ENCODE measurements at places on chromosomes 3 and 15. TPM values are rescaled to one million over a fixed set of nuclear protein-coding genes. Genes with fewer than 3 reads are reported as not detected.
A peak's percentile ranks its signal among the peaks of the same experiment; 100 is the strongest.

PCBP4 gene
- 29.4 TPM for total RNA-seq

PARP15 gene
- total RNA-seq = not detected

NXPE3 gene
- total RNA-seq = 5.6 TPM

ERICH6 gene
- total RNA-seq = not detected

CEP19 gene
- total RNA-seq = 3.7 TPM

ADAMTS7 gene
- total RNA-seq = 14.3 TPM

SLC28A2 gene
- total RNA-seq = not detected

IL12A gene
- total RNA-seq = 1.1 TPM

DNA sequence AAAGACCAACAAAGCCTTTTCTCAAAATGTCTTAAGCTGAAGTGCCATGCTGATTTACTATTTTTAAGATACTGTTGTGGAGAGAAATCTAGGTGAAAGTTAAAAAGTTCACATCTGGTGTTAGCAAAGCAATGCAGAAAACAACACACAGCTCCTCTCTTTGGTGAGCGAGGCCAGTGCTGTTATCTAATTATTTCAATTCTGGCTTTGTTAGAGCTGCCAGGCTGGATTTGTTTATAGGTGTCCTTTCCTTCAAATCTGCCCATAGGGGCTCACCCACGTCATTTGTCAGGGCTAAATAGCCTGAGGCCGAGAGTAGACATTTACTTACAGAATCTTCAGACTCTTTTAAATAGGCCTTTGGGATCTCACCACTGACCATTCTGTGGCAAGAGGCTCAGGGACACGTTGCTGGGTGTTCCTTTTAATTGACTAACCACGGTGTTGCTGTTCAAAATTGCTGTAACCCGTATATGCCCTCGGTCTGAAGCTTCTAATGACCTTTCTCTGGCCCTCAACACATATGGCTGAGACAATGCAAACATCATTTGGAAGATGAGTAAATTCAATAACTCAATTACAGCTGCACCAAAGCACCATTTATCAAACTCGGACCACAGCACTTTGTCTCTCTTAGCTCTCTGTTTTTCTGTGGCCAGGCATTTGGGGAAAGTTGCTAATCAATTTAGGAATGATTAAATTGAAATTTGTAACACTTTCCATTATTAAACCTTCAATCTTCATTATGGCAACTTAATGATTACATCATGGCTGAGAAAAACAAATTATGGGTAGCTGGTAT is 152.6 kb downstream of the PDZRN3 start:
- DNase-seq = no peak

- DNase-seq = no peak
Measured at GRCh38 chr3:172856795-172857742, 106.5 kb downstream of the ECT2 start.

DNA sequence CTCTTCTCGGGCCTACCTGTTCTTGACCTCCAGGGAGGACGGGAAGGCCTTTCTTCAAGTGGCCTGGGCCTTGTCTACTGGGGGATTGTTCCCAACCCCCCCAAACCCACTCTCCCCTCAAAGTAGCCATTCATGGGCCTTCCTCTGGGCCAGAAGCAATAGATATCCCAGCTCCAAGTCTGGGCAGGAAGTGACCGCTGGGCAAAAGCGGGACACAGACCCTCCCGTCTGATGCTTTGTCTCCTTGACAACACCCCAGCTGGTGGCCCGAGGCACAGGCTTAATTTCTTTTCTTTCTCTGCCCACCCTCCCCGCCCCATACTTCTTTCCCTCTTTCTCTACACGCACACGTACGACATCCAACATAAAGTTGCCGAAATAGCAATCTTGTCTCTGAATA is 41.4 kb upstream of the FEZF2 start:
- DNase-seq = peak; percentile 37

GRCh38 chr3:60610441-60611112 is 640.7 kb downstream of the FHIT start:
- no peak for DNase-seq

- DNase-seq = peak; percentile 97
Measured at GRCh38 chr3:194296454-194297263, 54.5 kb downstream of the CPN2 start.

DNA sequence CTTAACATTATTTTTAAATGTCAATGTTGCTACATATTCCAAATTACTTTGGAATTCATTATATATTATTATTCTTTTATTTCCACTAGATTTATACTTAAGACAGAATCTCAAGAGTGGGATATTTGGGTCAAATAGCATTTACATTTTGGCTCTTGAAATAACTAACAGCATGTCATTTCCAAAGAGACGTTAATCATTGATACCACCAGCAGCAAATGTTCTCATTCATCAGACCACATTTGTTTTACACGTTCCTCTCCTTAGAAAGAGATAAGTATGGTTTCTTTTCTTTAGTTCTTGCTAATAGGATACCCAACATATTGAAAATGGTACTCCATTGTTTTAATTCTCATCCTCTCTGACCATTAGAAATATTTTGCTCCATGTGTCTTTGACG is 229.8 kb downstream of the LPP start:
- DNase-seq = no peak

- DNase-seq = no peak
Measured at GRCh38 chr3:82132210-82133069, 371.0 kb upstream of the GBE1 start.

GRCh38 chr15:43488790-43489189 is 4.2 kb downstream of the TP53BP1 start:
- no peak for DNase-seq

GRCh38 chr3:107035176-107035575 is 342.1 kb upstream of the CCDC54 start:
- no peak for DNase-seq

DNA sequence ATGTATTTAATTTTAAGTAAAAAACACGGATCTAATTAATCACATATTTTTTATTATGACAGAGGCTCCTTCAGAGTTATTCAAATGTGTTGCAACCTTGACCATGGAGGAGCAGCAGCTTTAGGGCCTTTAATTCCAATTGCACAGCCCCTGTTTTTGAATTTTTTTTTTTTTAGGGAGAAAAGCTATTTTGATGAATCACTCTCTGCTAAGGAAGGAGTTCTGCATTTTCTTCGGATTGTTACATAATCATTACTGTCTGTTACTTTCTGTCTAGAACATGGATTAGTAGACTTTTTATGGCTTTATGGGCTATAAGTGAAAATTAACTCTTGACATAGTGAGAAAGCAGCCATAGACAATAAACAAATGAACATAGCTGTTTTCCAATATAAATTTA is 90.8 kb downstream of the MCTP2 start:
- no peak for DNase-seq

DNA sequence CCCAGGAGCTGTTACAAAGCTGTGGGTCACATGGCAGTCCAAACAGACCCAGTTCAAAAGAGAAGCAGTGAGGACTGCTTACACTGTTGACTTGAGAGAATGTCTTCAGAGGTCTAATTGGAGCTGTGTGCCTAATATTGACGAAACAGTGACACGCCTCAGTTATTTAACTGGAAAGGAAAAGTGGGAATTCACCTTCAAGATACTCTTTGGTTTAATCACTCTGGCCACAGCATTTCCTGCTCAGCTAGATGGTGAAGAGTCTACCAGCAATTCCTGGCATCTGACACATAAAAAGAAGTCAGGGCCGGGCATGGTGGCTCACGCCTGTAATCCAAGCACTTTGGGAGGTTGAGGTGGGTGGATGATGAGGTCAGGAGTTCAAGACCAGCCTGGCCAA is 326.4 kb downstream of the SV2B start:
- DNase-seq = no peak

- DNase-seq = peak; percentile 7
Measured at GRCh38 chr3:107241217-107241616, 136.0 kb upstream of the CCDC54 start.

GRCh38 chr3:24522146-24522579 is 27.5 kb upstream of the THRB start:
- peak; percentile 45 for DNase-seq

DNA sequence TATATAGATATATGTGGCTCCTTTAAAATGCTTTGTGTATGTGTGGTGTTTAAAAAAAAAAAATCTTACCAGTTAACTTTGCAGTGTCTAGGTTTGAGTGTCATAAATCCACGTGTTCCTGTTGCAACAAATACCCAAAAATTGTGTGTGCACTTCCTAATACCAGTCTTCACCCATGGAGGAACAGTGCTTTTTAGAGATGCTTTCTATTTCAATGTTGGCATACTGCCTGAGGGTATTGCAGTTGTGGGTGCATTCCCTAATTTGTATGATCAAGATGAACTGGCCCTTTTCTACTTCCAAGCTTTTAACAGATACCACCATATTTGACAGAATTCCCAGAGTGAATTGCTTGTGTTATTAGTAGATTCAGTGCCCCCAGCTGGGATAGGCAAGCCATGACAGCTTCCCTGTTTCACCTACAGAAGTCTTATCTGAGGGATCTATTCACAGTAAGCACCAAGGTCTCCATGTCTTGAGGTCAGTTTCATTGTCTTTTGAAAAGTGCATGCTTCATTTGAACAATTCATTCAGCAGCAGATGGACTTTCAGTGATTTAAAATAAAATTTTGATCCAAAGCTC is 68.9 kb upstream of the GOLGA6B start:
- no peak for DNase-seq

GRCh38 chr15:40823572-40824343 is 4.8 kb downstream of the PPP1R14D start:
- DNase-seq = no peak

DNA sequence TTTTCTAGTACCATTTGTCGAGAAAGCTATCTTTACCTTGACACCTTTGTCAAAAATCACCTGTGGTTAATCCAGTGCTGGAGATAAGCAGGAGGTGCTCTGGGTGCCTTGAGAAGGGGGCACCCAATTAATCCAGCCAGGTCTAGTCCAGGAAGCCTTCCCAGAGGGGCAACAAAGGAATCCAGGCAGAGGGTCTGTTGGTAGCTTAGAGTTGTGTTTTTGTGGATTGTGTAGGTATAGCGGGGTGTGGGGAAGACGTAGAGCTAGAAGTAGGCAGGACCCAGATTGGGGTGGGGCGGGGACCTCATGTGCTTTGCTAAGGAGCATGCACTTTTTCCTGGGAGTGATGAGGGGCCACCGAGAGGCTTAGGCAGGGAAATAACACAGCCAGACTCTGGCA is 6.0 kb upstream of the PIGZ start:
- no peak for DNase-seq

GRCh38 chr3:67853520-67853919 is 199.1 kb upstream of the SUCLG2 start:
- no peak for DNase-seq

DNA sequence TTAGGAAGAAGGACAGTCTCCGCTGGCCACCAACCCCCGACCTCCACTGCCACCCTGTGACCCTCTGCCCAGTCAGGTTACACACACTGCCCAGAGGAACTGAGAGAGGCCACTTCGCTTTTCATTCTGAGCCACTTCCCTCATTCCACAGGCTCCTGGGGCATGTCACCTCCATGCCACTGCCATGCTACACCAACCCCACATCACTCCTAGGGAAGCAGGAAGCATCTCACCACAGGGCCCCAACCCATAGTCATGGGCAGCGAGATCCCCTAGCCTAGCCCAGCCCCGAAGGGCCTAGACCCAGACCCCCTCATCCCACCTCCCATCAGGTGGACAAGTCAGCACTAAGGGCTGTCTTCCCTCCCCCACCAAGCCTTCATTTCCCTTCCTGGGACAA is 1.4 kb downstream of the PLCB2 start:
- no peak for DNase-seq

- DNase-seq = no peak
Measured at GRCh38 chr3:12627370-12627769, 36.5 kb downstream of the RAF1 start.

GRCh38 chr3:139267300-139268246 is 76.2 kb upstream of the MRPS22 start:
- no peak for DNase-seq

DNA sequence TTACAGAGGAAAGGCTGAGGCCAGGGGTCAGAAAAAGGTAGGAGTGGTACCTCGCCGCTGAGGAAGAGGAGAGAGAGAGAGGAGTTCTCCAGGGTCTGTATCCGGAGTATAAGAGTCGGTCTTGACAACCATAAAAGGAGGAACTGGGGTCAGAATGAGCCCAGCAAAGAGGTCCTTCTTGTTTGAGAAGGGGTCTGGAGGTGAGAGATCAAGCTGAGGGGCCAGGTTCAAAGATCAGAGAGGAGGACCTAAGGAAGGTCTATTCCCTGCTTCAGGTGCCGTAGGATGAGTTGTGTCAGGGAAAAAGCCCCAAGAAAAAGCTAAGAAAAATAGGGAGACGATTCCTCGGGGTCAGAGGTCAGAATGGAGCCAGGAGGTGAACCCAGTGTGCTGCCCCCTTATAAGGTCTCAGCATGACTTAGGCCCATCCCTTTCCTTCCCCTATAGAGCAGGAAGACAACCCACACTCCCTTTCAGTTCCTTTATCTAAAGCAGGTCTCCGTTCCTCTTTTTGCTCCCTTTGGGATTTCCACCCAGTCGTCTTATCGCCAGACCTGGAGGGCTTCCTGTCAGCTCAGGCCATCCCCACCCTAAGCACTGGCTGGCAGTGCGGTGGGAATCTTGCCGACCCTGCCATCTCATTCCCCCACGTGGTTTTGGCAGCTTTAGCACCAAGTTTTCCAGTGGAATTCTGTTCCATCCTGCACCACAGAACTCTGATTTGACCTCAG is 651 bp downstream of the MTMR14 start:
- peak; percentile 51 for DNase-seq

GRCh38 chr3:8490079-8490552 is 11.5 kb upstream of the LMCD1 start:
- no peak for DNase-seq

GRCh38 chr3:140530131-140530530 is 147.7 kb upstream of the TRIM42 start:
- DNase-seq = no peak

DNA sequence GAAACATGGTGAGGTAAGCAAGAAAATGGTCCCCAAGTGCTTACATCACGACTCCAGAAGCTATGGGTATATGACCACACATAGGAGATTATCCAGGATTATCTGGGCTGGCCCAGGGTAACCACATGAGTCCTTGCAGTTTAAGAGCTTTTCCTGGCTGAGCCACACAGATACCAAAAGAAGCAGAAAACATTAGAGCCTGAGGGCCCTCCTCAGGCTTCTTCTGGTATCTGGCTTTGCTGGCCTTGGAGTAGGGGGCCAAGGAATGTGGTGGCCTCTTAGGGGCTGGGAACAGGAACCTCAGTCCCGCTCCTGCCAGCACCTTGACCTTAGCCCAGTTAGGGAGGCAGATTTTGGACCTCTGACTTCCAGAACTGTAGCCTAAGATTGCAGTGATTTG is 259.1 kb downstream of the KCNMB2 start:
- peak; percentile 10 for DNase-seq

All from H7 (cell line).